ENCODE measurements at places on chromosomes 6 and 20. TPM values are rescaled to one million over a fixed set of nuclear protein-coding genes. Genes with fewer than 3 reads are reported as not detected.

Gene HNF4A
- not detected for total RNA-seq

Gene TTLL9
- total RNA-seq: 6.2 TPM

Gene NR2E1
- total RNA-seq: not detected

Gene PTK6
- 9.8 TPM for total RNA-seq

Gene GABRR1
- total RNA-seq: not detected

Gene RSPH3
- total RNA-seq: 22.0 TPM

- no peaks in the 10 kb centered on the region for H3K4me1 ChIP-seq
- DNase-seq: no peak
- no peaks in the 10 kb centered on the region for H3K36me3 ChIP-seq
- no peaks in the 10 kb centered on the region for H3K27me3 ChIP-seq
- no peak overlapping the region for H3K4me3 ChIP-seq
Measured at GRCh38 chr6:72386324-72386723, 235.5 kb upstream of the KCNQ5 start.

GRCh38 chr6:1449896-1450295 lies 60.5 kb downstream of the FOXF2 start:
- no peak overlapping the region for H3K27ac ChIP-seq
- H3K36me3 ChIP-seq: no peaks in the 10 kb centered on the region
- H3K4me1 ChIP-seq: no peaks in the 10 kb centered on the region
- H3K27me3 ChIP-seq: no peaks in the 10 kb centered on the region
- no peak overlapping the region for H3K4me3 ChIP-seq
- DNase-seq: no peak

DNA sequence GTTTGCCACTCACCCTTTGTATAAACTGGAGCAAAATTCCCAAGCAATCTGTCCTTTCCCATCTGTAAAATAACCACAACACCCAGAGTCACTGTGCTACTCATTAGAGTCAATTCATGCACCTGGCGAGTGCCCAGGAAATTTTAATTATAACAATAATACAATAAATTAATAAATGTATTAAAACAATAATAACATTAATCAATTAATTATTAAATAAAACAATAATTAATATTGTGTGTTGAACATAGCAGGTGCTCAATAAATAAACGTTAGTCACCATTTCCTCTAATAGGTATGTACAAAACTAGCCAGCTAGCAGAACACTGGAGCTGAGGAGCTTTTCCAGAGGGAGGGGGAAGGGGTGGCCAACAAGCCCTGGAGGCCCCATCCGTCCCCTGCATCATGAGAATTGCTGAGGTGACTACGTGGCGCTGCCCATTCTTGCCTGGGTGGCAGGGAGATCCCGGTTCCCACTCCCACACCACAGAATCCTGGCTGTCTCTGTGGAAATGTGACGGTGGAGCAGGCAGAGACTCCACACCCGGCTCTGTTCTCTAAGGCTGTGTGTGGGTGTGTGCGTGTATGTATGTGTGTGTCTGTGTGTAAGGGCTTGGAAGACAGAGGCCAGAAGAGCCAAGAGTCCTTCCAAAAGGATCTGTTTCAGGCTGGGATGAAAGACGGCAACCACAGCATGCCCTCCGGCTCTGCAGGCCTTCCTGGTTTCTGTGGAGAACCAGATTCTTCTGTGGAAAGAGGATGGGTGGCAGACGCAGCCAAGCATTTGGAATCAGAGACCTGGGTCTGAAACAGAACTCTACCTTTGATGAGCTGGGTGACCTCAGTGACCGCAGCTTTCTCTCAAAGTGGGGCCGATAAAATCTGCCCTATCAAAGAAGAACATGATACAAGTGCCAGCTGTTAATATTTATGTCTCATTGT lies 18.8 kb upstream of the EZR start:
- no peaks in the 10 kb centered on the region for H3K27me3 ChIP-seq
- no peaks in the 10 kb centered on the region for H3K36me3 ChIP-seq
- peaks cover 5% of the 10 kb centered on the region for H3K4me1 ChIP-seq
- DNase-seq: no peak

DNA sequence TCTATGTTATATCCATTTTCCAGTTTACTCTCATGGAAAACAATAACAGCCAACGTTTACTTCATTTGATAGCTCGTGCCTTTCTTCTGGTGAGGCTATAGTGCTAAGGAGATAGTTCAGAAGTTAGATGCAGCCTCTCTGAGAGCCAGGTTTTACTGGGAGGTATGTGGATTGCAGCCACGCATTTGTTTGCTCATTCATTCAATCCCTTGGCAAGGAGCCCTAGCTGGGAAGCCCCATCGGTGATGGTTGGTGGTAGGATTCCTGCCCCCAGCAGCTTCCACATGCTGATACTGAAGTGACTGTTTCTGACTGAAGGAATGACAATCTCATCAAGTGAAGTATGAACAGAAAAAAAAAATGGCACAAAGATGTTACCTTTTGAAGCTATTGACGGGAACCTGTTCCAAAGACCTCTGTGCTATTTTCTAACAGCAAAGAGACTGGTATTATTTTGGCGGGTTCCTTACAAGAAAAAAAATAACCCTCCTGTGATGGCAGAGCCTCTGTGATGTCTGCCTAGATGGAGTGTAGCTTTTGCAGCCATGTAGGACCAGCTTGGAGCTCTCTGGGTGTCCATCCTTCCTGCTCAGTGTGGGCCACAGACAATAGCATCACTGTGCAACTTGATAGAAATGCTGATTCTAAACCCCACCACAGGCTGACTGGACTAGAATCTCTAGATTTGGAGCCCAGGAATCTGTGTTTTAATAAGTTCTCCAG lies 30.6 kb downstream of the SNAP25 start:
- H3K27ac ChIP-seq: no peak overlapping the region
- H3K27me3 ChIP-seq: no peaks in the 10 kb centered on the region
- H3K36me3 ChIP-seq: no peaks in the 10 kb centered on the region
- H3K4me1 ChIP-seq: no peaks in the 10 kb centered on the region
- DNase-seq: no peak

GRCh38 chr6:43817192-43817591 lies 47.2 kb downstream of the VEGFA start:
- no peaks in the 10 kb centered on the region for H3K27me3 ChIP-seq
- H3K36me3 ChIP-seq: no peaks in the 10 kb centered on the region
- peaks cover 14% of the 10 kb centered on the region for H3K4me1 ChIP-seq
- no peak overlapping the region for H3K27ac ChIP-seq
- H3K4me3 ChIP-seq: no peak overlapping the region

DNA sequence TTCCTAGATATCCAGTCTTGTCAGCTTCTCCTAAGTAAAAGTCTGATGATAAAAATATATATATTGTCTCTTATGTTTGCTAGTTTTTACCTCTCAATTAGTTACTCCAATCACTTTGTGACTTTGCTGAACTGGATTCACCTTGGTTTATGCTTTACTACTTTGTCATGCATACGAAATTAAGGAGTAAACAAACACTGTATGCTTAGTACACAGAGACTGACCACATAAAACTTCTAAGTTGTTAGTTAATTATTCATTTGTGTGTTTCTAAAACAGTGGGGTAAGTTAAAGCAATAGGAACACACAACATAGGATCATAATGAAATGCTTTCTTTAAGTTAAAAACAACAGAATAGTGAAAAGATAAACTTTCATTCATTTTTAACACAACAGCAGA lies 877.3 kb upstream of the MAP3K7 start:
- no peak overlapping the region for H3K4me3 ChIP-seq
- no peak for DNase-seq
- H3K36me3 ChIP-seq: no peaks in the 10 kb centered on the region
- H3K4me1 ChIP-seq: no peaks in the 10 kb centered on the region
- no peak overlapping the region for H3K27ac ChIP-seq

DNA sequence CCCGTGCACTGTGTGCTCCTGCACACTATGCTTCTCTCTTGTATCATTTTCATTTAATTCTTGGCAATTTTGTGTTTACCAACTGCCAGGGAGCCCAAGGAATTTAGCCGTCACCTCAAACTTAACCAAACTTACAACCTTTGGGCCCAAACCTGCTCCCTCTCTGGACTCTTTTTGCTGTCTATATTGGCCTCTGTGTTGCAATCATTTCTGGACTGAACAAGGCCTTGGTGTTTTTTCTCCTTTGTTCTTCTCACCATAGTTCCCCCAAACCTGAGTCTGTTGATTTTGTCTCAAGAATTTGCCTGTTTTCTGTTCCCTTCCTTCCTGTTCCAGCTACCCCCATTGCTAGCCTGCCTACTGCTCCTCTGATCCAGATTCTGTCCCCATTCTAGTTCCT lies 19.2 kb downstream of the DCBLD1 start:
- peaks cover 18% of the 10 kb centered on the region for H3K36me3 ChIP-seq
- no peak for DNase-seq
- no peak overlapping the region for H3K4me3 ChIP-seq
- H3K27ac ChIP-seq: no peak overlapping the region
- H3K27me3 ChIP-seq: no peaks in the 10 kb centered on the region
- H3K4me1 ChIP-seq: peaks cover 29% of the 10 kb centered on the region

DNA sequence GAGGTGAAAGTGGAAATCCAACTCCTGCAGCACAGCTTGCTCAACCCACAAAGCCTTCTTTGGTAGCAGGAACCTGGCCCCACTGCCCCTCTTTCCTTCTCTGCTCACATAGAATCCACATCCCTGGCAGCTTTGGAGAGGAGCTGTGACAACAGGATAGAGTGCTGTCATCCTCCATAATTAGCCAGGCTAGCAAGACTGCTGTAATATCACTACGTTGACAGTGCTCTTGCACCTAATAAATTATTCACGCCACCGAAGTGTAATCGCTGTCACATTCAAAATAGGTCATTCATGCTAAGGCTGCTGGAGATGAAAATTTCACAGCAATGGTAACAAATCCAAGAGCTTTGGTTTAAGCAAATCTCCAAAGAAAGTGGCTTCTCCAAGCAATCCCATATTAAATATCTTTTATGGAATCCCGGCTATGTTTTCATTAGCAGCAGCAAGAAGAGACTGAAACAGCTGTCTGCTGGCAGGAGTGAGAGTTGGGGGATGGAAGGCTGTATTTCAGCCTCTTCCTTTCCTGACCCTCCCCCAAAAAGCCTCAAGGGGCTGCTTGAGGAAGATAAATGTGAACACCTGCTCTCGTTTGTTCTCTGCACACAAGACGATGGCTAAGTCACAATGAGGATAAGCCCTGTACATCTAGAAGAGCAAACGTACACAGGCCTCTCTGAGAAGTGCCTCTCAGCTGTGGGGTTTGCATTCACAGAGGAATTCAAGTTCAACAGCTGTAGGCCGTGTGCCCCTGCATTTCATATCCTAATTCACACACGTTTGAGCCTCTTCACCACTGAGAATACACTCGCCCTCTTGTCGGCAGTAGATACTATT lies 16.5 kb downstream of the RIPOR2 start:
- H3K36me3 ChIP-seq: no peaks in the 10 kb centered on the region
- DNase-seq: no peak
- no peak overlapping the region for H3K27ac ChIP-seq
- peaks cover 6% of the 10 kb centered on the region for H3K4me1 ChIP-seq
- H3K4me3 ChIP-seq: no peak overlapping the region

DNA sequence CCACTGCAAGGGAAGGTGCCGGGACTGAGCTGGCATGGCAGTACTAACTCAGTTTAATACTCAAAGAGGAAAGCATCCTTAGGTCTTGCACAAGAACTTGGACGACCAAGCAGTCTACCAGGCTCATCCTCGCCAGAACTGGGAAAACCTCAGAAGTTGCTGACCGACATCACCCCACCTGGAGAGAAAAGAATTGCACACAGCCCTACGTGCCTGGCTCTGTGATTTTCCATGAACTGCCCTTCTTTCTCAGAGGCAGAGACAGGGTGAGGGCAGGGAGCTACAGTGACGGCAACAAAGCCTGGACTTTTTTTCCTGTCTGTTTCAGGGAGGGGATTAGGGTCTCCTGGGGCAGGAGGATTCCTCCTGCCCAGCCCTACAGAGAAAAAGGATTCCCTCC lies 8.0 kb downstream of the JAG1 start:
- H3K27me3 ChIP-seq: no peaks in the 10 kb centered on the region
- H3K36me3 ChIP-seq: peaks cover 5% of the 10 kb centered on the region
- peaks cover 48% of the 10 kb centered on the region for H3K4me1 ChIP-seq
- H3K4me3 ChIP-seq: no peak overlapping the region

DNA sequence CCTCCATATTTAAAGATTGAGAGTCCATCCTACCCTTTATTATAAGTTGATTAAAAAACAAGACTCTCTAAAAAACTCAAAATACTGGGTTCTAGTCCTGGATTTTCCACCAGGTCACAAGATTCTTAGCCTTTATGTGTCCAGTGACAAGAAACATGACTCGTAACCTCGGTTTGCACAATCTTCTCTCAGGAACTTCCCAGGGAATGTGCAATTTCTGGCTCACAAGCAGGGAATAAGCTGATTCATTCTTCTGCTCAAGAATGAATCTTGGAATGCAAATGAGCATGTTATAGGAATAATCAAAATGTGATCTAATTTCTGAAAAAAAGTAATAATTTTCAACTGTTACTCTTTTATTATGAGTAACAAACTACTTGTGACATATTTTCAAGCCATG lies 45.1 kb downstream of the OGFRL1 start:
- DNase-seq: no peak
- H3K4me3 ChIP-seq: no peak overlapping the region
- no peak overlapping the region for H3K27ac ChIP-seq
- H3K27me3 ChIP-seq: no peaks in the 10 kb centered on the region
- H3K36me3 ChIP-seq: no peaks in the 10 kb centered on the region

GRCh38 chr20:35436177-35436573 lies 1.9 kb downstream of the GDF5 start:
- DNase-seq: no peak
- H3K4me1 ChIP-seq: peaks cover 3% of the 10 kb centered on the region
- H3K4me3 ChIP-seq: no peak overlapping the region
- no peak overlapping the region for H3K27ac ChIP-seq
- no peaks in the 10 kb centered on the region for H3K27me3 ChIP-seq
- H3K36me3 ChIP-seq: no peaks in the 10 kb centered on the region

- DNase-seq: no peak
- no peaks in the 10 kb centered on the region for H3K4me1 ChIP-seq
- H3K4me3 ChIP-seq: no peak overlapping the region
- H3K27ac ChIP-seq: no peak overlapping the region
- peaks cover 6% of the 10 kb centered on the region for H3K36me3 ChIP-seq
Measured at GRCh38 chr6:87658516-87658915, 43.5 kb downstream of the AKIRIN2 start.

DNA sequence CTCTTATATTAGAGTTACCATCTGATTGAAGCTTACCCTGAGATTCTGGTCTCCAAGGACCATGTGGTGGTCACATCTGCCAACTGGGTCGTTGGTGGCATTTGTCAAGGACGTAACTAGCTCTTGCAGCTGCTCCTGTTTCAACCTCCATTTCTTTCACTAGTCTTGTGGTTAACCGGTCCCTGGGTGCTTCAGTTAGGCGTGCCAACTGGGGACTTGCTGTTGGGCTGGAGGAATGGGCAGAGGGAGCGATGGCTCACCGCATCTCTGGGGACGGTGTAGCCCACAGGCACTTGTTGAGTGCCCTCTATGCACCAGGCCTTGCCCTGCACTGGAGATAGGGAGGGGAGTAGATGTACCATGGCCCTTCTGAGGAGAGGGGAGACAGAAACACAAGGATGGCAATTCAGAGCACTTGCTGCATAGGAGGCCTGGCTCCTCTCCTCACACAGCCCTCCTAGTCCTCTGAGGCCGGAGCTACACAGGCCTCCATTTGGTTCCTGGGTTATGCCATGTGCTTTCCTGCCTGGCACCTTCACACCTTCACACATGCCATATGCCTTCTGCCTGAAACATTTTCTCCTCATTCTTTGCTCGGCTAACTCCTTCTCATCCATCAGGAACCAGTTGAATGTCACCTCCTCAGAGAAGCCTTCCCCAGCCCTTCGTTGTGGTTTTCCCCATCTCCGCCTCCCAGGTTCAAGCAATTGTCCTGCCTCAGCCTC lies 20.0 kb upstream of the ASXL1 start:
- DNase-seq: no peak
- H3K4me1 ChIP-seq: peaks cover 39% of the 10 kb centered on the region
- H3K27me3 ChIP-seq: no peaks in the 10 kb centered on the region
- peaks cover 4% of the 10 kb centered on the region for H3K36me3 ChIP-seq
- no peak overlapping the region for H3K27ac ChIP-seq
